ENCODE measurements at places on chromosomes 6 and 20.

DNA sequence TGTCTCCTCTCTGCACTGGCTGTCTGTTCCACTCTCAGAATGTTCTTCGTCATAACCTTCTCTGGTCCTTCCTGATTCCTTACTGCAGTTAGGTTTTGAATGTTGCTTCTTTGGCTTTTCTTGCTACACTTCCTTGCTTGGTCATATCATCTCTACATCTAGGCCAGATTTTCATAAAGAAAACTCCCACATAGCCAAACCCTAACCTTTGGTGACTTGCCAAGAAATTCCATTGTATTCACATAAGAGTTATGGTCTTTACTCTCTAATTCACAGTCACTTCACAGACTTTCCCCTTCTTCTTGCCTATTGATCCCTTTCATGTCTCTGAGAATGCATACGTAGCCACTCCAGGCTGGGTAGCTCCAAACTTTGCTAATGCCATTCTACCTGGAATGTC, 41.9 kb upstream of the SIM1 start:
- no peak for DNase-seq

- no peak for DNase-seq
These were observed 1009.2 kb upstream of the GJE1 start for GRCh38 chr6:141123497-141123896.

GRCh38 chr20:1468117-1468624, 1.5 kb upstream of the NSFL1C start:
- DNase-seq, result no peak

- DNase-seq, result no peak
These were observed 1223.6 kb upstream of the GJE1 start for GRCh38 chr6:140909156-140909555.

- no peak for DNase-seq
These were observed 19.3 kb downstream of the MRAP2 start for GRCh38 chr6:84052883-84053241.

- no peak for DNase-seq
These were observed 129.7 kb upstream of the FAM184A start for GRCh38 chr6:119207971-119208725.

GRCh38 chr6:155196911-155197310, 66.9 kb upstream of the CLDN20 start:
- DNase-seq, result no peak

DNA sequence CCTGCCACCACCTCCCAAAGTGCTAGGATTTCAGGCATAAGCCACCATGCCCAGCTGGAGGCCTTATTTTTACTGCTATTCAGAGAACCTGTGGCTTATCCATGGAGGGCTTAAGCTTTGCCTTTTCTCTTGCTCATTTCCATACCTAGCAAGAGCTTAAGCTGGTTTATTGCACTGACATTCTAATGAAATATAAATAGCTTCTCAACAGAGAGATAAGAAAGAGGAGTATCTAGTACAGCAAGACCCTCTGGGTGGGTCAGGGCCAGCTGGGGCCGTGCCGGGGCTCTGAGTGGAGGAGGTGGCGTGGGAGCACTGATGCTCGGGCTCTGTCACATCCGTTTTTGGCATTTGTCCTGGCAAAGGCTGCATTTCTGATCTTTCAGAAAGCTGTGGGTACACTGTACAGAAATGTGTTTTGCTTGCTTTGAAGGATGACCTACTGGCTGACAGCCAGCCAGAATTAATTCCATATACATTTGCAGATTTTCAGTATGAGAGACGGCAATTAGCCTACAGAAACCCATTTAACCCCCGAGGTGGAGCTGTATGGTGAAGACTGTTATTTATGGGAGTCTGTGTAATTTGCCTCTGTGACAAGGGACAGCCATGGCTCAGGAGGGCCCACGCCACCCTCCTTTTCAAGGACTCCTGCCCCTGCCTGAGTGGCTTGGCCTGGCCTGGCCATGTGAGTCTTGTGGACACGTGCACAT, 181.6 kb upstream of the AKAP12 start:
- DNase-seq, result no peak

- no peak for DNase-seq
These were observed 10.8 kb downstream of the KIAA1755 start for GRCh38 chr20:38249536-38250310.

DNA sequence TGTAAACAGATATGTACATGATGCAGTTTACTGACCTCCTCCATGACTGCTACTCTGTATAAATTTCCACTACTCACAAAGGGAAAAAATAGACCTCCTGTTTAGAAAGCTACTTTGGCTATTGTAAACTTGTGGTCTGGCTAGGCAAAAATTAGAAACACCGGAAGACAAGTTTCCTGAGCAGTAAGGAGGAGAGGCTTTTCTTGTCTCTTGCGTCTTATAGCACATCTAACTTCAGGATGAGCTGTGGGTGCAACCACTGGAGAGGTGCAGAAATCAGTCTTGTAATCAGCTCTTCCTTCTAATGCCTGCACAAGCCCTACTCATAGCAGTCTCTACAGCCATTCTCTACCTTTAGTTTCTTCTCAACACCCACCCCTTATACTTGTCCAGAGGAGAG, 296.5 kb upstream of the SLC35B3 start:
- no peak for DNase-seq

DNA sequence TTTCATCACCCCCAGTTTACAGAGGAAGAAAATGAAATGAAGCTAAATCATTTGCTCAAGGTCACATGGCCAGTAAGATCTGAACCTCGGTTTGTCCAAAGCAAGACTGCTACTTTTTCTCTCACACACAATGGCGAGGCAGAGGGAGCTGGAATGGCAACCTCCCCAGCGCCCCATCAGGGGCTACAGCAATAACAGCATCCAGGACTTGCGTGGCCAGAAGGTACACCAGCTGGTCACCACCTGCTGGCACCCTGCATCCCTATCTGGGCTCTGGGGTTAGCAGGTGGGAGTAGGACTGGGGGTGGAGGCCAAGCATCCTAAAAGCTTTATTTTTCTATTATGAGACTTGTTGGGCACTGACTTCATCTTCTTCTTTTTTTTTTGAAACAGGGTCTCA, 41.3 kb downstream of the TTI1 start:
- DNase-seq, result no peak

DNA sequence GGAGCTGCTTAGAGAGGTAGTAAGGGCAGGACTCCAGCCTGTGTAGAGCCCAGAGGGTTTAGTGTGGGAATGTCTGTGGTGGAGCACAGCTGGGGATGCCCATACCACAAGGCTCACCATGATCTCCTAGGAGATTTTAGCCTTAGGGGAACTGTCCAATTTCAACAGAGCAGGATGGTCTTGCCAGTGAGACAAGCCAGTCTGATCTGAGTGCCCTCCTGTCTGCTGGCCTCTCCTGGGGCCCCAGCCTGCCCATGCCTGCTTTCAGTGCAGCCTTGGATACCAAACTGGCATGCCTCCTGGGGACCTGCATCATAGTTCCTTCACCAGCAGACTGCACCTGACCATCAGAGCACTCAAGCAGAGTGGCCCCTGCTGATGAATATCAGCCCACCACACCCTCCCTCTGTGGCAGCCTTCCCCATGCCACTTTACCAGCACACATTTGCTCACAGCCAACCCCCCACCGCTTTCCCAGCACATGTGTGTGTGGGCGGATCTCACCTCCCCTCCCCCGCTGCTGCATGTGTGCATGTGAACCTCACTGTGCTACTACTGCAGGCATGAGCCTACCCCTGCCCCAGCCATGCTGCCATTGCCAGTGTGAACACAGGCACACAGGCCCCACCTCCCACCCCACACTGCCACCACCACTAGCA, 7.9 kb upstream of the TREM1 start:
- DNase-seq, result no peak

DNA sequence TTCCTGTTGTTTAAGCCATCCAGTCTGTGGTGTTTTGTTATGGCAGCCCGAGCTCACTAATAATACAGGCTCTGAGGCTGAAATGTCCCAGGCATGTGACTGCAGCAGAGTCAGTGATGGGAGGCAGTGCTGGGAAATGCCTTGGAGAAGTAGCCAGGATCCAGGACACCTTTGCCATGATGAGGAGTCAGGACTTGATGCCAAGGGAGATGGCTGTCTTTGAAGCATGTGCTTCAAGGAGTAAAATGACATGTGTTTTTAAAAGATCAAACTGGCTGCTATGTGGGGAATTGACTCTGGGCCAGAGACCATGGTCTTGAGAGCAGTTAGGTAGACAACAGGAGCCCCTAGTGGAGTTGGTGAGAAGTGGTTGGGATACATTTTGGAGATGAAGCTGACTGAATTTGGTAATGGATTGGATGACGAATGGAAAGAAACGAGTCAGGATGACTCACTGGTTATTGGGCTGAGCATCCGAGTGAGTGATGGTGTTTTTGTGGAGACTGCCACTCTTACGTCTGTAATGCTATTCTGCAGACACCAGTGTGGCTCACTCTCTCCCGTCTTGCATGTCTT, 322.2 kb downstream of the PLCB1 start:
- DNase-seq, result peak; percentile 20
